ENCODE measurements at places on chromosomes 2 and 18.

DNA sequence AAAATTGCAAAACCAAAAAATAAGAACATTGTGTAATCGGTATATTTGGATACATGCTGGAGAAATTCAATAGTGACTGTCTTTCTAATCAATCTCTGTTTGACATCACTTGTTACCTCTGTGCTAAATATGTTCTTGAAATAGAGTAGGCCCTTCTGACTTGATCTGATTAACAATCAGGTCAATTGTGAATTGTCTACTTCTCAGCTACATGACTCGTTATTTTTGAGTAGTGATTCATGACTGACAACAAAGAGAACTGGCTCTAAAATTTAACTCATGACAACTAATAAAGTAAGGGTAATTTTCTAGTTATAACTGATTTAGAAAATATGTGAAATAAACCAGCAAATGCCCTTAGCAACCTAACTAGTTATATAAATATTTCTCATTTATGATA lies 312.1 kb downstream of the TMX3 start:
- DNase-seq, result no peak

DNA sequence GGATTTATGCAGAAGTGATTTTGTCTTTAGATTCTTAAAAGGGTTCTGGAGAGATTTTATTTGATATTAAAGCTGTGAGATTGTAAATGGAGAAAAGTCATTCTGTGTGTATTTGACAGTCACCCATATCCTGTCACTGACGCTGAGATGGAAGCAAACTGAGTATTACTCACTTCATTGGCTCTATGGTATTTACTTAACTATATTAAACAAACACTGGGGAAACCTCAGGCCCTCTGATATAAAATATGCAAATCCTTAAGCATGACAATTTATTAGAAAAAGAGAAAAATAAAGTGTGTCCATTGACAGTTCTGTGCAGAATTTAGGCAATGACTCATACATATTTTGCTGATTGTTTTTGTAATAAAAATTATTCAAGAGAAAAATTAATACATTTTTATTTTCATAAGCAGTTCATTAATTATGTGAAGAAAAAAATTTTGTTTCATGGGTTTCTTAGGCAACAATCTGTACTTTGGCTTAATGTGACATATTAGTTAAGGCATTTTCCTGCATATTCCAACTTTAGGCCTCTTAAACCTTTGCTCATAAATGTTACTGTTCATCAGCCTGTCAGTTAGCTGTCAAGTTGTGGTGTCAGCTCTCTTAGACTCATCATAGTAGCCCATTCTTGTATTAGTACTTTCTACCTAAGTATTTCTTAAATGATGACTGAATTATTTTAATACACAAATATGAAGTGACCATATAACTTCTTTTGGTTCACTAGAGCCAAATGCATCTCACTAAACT lies 99.9 kb downstream of the PARD3B start:
- no peak for DNase-seq

DNA sequence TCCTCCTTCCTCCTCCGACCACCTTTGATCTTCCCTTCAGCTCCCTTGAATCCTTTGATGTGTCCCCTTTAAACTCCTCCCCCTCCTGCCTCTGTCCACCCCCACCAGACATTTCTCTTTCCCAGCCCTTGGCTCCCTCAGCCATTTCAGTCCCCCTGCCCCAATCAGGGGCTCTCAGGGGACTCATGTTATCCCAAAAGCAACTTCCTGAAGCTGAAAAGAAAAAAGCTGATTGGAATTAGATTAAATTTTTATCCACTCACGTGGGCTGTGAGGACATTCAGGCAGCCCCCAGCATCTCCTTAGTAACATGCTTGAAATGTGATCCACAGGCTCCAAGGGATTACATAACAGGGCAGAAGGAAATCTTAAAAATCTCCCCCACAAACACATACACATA lies 81.3 kb downstream of the NEURL3 start:
- no peak for DNase-seq

GRCh38 chr2:63840081-63840784 lies 1.5 kb upstream of the UGP2 start:
- DNase-seq, result no peak

GRCh38 chr2:26438926-26439325 lies 37.2 kb downstream of the DRC1 start:
- no peak for DNase-seq

GRCh38 chr2:2847209-2847676 lies 516.2 kb upstream of the MYT1L start:
- DNase-seq, result no peak

GRCh38 chr2:50865235-50865634 lies 166.7 kb downstream of the NRXN1 start:
- no peak for DNase-seq

- DNase-seq, result peak; percentile 24
Measured at GRCh38 chr2:25453199-25453905, 111.6 kb upstream of the DNMT3A start.

GRCh38 chr2:98715812-98716451 lies 15.0 kb downstream of the MGAT4A start:
- no peak for DNase-seq

DNA sequence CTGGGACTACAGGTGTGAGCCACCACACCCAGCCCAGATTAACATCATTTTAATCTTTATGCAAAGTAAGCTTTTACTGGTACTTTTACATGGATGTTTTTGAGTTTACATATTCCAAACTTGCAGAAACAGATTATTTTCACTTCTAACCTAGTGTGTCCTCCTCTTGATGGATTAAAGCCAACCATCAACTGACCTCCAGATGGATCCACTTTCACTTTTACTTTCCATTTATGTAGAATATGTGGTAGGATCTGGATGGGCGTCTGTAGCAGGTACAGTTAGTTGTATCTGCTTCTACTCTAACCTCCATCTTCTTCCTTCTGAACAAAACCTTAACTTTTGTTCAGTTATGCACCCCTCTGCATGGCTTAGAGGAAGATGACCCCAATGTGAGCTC lies 264.1 kb downstream of the CDH20 start:
- no peak for DNase-seq

- DNase-seq, result no peak
Measured at GRCh38 chr18:42274488-42275137, 319.6 kb downstream of the PIK3C3 start.
